ENCODE measurements at places on chromosomes 3 and 15. TPM values are rescaled to one million over a fixed set of nuclear protein-coding genes. Genes with fewer than 3 reads are reported as not detected.

ATP13A5 gene
- total RNA-seq = not detected

- no peak for DNase-seq
These were observed 42.3 kb upstream of the CORO2B start for GRCh38 chr15:68536331-68537095.

- DNase-seq = no peak
These were observed 1007.7 kb upstream of the SEMA6D start for GRCh38 chr15:46709460-46710083.

GRCh38 chr3:151357463-151357850, 27.1 kb downstream of the P2RY12 start:
- DNase-seq = no peak

GRCh38 chr3:179227349-179227748, 23.6 kb downstream of the KCNMB3 start:
- no peak for DNase-seq

GRCh38 chr15:40092979-40093869, 15.5 kb downstream of the BMF start:
- DNase-seq = no peak

DNA sequence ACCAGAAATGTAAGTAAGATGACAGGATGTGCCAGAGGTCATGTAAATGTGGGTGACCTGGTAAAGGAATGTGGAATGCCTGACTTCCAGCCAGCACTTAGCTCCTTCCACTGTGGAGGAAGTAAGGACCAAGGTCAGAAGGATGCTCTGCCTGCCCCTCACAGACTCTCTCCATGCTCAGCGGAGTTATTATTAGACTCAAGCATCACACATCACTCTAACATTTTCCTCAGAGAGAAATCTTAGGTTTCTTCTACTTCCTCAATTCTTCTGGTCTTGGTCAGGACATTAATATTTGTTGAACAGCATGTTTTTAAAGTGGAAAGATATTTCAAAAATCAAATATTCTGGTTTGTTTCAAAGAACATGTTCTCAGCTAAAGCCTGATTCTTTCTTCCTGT, 231.4 kb upstream of the WNT5A start:
- DNase-seq = no peak
